ENCODE measurements at places on chromosomes 16 and 17.

DNA sequence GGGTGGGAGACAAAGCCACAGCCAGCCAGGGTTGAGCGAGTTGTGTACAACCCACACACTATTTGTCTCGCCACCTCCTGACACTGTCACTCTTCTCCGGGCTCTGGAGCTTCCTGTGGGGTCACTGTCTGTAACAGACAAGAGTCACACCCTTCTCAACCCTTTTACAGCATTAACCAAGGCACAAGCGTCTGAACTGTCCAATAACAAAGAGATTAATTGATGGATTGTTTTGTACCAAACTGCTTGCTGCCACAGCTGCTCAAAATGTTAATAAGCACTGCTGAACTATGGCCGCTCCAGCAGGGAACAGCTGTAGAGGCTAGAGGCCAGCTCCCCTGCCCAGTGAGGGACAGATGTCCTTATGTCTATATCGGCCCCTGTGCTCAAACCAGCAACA is 25.2 kb upstream of the HYDIN start:
- DNase-seq = peak; percentile 68

DNA sequence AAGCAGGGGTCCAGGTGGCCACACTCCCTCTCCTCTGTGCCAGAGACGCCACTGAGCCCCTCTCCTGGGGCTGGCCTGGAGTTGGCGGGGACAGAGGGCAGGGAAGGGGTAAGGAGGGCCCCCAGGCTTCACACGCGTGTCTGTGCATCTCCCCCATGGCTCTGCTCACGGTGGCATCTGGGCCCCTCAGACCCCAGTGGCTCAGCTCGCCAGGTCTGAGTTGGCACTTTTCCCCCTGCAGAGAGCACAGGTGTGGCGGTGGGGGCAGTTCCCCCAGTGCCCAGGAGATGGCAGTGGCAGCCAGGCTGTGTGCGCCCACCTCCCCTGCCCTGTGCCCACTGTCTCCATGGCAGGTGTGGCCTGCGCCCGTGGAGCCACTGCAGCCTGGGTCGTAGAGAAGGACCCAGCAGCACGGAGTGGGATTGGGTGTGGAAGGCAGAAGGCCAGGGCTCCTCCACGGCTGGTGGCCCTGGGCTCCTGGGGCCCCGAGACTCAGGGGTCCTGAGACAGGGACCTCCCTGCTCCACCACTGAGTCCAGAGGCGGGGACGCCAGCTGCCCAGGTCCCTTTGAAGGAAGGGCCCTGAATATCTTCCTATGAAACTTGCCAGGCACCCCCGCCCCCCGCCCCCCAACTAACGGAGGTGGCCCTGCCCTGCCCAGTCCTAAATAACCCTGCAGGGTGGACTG is 4.3 kb upstream of the APRT start:
- no peak for DNase-seq

GRCh38 chr17:77315551-77316190 is 174.9 kb downstream of the SEC14L1 start:
- no peak for DNase-seq

GRCh38 chr17:69066482-69066881 is 5.8 kb upstream of the ABCA9 start:
- DNase-seq = no peak

GRCh38 chr17:77437017-77437416 is 296.2 kb downstream of the SEC14L1 start:
- peak; percentile 72 for DNase-seq

GRCh38 chr17:9451934-9452333 is 123.7 kb downstream of the STX8 start:
- no peak for DNase-seq

GRCh38 chr17:56599088-56599487 is 5.6 kb downstream of the NOG start:
- DNase-seq = no peak

DNA sequence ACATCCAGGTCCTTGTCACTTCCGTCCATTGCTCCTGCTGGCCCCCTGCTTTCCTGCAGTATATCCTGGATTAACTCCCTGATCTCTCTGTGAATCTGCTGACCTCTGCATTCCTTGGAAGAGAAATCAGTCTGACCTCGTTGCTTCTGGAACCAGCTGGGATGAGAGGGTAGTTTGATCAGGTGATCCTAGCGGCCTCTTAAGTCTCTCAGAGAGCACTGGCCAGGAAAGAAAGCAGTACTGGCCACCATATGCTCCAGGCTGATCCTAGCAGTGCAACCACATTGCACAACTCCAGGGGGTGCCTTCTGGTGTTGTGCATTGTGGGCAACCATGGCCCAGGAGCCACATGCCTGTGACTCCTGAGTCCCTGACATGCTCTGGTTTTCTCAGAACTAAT is 79.2 kb downstream of the ARHGAP23 start:
- DNase-seq = no peak

- DNase-seq = peak; percentile 73
These were observed 4.7 kb upstream of the BEAN1 start for GRCh38 chr16:66422366-66422765.

DNA sequence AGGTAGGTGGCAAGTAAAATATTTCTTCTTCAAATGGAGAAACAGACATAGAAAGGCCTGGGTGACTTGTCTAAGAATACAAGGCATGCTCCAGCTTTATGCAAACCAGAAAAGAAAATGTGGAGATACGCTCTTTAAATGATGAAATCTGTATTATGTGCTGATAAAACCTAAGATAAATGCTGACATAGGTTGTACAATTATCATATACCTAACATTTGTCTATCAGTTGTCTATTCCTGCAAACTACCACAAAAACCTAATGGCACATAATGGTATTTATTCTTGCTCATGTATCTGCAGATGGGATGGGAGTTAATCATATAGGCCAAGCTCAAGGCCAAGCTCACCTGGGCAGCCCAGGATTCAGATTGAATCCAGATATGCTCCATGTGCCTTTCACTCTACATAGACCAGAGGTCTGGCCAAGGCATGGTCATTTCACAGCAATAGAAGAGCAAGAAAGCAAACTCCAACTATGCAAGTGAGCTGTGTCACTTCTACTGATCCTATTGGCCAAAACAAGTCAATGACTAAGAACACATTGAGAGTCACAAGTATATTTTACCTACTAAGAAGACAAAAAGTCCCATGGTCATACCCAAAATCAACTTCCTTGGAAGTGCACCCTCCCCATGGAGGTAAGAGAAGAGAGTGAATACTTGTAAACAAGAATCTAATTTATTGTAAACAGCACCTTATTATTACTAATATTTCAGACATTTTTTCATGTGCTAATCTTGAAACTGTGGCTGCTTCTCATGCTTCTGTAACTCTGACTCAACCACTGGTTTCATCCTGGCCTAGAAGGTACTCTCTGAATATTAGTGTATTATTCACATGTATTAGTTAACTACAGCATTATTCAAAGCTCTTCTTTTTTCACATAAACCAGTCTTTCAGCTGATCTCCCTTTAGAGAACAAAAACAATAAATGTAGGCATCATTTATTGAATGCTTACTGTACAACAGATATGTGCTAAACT is 270.7 kb upstream of the SOX9 start:
- no peak for DNase-seq

DNA sequence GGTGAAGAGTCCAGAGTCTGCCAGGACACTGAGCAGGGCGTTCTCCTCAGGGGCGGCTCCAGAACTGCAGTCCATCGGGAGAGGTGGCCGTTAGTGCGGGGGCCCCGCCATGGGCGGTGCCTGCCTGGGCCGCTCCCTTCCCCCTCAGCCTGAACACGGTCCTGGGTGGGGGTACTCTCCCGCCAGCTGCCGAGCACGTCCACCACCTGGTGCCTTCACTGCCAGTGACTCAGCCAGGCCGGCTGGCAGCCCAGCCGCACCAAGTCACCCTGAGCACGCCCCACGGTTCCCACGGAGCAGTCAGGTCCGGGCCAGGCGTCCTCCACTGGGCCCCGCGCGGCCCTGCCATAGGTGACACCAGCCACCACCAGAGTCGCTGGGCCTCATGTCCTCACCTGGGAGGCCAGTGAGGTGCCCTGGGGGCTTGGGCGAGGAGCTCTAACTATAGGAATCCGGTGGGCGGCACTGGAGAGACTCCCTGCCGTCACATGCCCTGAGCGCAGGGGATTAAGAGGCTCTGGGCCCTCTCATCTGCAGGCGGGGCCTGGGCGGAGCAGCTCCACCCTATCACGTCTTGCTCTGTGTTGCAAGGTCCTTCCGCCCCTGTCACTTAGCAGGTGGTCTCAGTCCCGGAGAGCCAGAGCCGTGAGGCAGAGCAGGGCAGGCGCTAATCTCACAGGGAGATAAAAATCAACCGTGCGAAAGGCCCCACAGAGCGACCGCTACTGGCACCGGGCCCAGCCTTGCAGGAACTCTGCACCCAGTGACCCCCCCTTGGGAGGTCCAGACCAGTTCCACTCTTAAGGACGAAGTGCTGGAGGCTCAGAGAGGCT is 14.3 kb downstream of the PIEZO1 start:
- peak; percentile 86 for DNase-seq

- DNase-seq = no peak
These were observed 22.3 kb downstream of the UNC45B start for GRCh38 chr17:35169835-35170363.

DNA sequence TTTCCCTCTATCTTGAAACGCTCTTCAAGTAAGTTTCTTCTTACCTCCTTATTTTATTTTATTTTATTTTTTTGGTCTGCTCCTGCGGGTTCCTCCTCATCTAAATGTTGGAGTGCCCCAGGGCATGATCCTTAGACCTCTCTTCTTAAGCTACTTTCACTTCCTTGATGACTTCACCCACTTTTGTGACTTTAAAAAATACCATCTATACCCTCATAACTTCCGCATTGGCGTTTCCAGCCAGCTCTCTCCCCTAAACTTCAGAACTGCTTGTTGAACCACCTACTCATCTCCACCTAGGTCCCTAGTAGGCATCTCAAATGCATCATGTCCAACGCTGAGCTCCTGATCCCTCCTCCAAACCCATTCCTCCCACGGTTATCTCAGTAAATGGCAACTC is 51.4 kb upstream of the NFAT5 start:
- no peak for DNase-seq

- no peak for DNase-seq
These were observed 48.4 kb downstream of the MPRIP start for GRCh38 chr17:17090642-17091103.

GRCh38 chr16:25586826-25587225 is 104.9 kb upstream of the HS3ST4 start:
- no peak for DNase-seq

DNA sequence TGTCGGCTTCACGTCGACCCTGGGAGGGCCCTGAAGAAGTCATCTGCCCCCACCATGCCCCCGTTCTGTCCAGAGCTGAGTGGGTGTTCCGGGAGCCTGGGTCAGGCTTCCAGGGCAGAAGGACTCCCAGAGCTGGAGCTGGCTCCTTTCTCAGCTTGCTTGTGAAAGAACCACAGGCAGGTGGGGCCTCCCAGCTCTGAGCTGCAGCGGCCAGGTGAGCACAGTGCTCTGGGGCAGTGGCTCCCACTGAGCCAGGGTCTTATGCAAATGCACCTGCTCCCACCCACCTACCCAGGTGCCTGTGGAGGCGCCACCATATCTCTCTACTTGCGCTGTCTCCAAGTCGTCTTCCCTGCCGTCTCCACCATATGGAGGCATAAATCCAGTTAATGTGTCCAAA is 140.0 kb upstream of the RPL38 start:
- DNase-seq = no peak

DNA sequence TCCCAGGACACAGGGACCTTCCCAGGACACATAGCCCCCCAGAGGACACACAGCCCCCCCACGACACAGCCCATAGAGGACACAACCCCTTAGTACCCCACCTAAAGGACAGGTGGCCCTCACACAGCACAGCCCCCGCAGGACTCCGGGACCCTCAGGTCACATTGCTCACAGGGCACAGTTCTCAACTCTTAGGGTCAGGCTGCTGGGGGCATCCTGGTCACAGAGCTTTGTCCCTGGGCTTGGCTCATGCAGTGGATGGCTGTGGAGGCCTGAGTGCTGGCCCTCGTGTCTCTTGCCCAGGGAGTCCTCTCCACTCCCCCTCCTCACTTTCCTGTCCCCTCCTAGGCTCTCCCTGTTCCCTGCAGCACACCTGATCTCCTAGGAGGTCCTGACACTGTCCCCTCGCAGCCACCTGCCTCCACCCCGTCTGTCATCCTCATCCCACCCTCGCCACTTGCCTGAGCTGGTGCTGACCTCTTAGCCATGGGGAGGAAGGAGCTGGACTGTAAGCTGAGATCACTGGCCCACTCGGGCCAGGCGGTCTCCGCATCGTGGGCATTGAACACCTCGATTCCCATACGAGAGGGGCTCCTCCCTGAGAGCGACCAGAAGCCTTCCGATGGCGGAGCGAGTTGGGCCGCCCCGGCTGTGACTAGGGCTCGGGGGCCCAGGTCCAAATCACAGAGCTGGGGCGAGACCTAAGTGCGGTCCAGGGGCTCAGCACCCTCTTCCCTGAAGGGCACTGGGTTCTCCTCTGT is 1.4 kb upstream of the WDR45B start:
- no peak for DNase-seq

DNA sequence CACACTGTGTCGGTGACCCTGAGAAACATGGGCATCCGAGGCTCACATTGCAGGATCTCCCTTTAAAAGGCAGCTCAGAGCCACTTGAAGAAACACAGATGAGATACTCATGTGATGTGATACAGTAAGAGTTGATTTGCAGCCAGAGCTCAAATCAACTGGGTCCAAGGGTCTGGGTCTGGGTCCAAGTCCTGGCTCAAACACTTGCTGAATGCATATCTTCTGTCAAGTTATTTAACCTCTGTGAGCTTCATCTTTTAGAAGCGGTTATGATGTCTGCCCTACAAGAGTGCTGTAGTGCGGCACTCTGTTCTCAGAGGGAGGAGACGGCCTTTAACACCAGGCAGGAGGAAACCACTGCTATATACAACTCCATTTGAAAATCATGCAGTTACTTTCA is 6.4 kb downstream of the KRT38 start:
- DNase-seq = no peak

GRCh38 chr16:28202147-28202746 is 9.5 kb downstream of the XPO6 start:
- DNase-seq = no peak

GRCh38 chr16:1394367-1394951 is 20.0 kb downstream of the UNKL start:
- no peak for DNase-seq

DNA sequence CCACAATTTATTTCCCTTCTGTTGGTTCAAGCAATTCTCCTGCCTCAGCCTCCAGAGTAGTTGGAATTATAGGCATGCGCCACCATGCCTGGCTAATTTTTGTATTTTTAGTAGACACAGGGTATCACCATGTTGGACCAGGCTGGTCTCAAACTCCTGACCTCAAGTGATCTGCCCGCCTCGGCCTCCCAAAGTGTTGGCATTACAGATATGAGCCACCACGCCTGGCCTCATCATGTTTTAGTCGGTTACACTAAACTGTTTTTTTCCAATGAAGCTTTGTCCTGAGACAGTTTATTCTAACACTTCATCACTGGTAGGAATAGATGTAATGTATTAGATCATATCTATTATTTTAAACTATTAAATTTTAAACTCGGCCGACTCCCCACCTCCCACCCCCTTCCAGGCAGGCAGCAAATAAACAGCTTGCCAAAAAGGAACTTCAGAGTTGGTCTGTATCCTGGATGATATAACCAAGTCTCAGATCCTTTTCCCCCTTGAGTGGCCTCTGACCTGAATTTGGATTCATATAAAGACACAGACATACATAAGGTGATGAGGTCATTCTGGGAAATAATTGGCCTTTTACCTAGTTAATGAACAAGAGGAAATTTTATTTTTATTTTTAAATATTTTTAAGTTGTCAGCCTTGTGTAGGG is 18.4 kb upstream of the CORO6 start:
- DNase-seq = no peak

- peak; percentile 11 for DNase-seq
These were observed 7.9 kb upstream of the SCNN1G start for GRCh38 chr16:23174622-23175021.

Measured in LHCN-M2 (cell line).